ENCODE measurements at places on chromosomes 2 and 18. TPM values are rescaled to one million over a fixed set of nuclear protein-coding genes. Genes with fewer than 3 reads are reported as not detected.

- no peak for DNase-seq
- peaks cover 10% of the 10 kb centered on the region for H3K4me1 ChIP-seq
- no peaks in the 10 kb centered on the region for H3K27me3 ChIP-seq
- H3K27ac ChIP-seq: peak overlapping the region; percentile 55
- H3K36me3 ChIP-seq: peaks cover 4% of the 10 kb centered on the region
Measured at GRCh38 chr18:54279477-54280219, 10.3 kb downstream of the POLI start.

DNA sequence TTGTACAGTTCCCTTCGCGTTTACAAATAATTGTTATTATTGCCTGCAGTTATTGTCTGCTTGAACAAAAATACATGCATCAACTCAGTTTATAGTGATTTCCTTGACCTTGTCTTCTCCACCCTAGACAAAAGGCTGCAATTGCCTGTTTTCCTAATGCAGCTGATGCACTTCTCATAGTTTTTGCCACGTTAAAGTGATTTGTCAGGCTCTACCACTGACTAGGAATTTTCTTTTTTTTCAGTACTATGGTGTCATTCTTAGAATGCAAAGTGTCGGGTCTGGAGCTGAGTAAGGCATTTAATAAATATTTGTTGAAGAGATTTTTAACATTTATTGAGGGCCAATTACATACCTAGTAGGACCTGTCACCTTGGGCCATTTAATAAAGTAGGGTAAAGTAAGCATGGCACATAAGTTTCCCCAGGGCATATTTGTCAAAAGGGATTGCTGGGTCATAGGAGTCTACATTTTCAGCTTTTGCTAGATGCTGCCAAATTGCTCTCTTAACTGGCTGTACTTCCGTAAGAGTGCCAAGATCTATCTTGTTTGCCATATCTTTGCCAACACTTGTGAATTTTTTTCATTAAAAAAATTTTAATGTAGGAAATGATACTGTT, 24.1 kb downstream of the ACSL3 start:
- no peaks in the 10 kb centered on the region for H3K27me3 ChIP-seq
- H3K36me3 ChIP-seq: peaks cover 17% of the 10 kb centered on the region
- H3K4me1 ChIP-seq: peaks cover 24% of the 10 kb centered on the region
- DNase-seq: no peak
- no peak overlapping the region for H3K27ac ChIP-seq
- H3K4me3 ChIP-seq: no peak overlapping the region

- H3K36me3 ChIP-seq: no peaks in the 10 kb centered on the region
- no peaks in the 10 kb centered on the region for H3K4me1 ChIP-seq
- H3K27ac ChIP-seq: no peak overlapping the region
- no peak overlapping the region for H3K4me3 ChIP-seq
- peaks cover 44% of the 10 kb centered on the region for H3K27me3 ChIP-seq
Measured at GRCh38 chr18:13278062-13278630, 59.6 kb downstream of the LDLRAD4 start.

DNA sequence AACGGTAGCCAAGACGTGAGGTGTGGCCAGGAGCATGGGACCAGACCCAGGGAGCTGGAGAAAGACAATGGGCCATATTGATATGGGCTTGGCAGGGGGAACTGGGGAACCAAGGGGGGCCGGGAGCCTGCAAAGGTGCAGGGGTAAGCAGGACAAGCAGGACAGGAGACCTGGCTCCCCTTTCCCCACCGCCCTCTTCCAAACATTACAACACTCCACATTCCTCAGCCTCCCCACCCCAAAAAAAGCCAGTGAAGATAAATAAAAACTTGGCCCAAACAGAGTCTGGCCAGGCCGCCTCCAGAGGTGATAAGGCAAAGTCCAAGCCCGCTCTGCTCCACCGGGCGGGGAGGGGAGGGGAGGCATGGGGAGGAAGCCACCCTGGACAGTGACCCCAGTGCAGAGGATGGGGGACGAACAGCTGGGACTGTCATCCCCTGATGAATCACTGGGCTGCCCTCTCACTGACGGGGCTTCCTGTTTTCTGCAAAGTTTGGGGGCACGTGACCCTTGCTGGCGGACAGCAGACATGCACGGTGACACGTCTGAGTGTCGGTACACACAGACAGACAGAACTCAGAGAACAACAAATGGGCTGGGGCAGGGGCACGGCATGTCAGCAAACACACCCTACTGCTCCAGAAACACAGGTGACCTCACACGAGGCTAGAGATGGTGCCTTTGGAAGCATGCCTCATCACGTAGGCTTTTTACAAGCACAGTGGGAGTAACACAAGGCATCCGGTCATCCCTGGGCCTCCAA, 100.2 kb downstream of the TNS1 start:
- H3K36me3 ChIP-seq: no peaks in the 10 kb centered on the region
- peak; percentile 11 for DNase-seq
- H3K27me3 ChIP-seq: peaks cover 72% of the 10 kb centered on the region
- no peaks in the 10 kb centered on the region for H3K4me1 ChIP-seq

- DNase-seq: no peak
- H3K4me3 ChIP-seq: no peak overlapping the region
- no peaks in the 10 kb centered on the region for H3K4me1 ChIP-seq
- H3K27me3 ChIP-seq: no peaks in the 10 kb centered on the region
- H3K36me3 ChIP-seq: no peaks in the 10 kb centered on the region
Measured at GRCh38 chr2:1971124-1971523, 226.8 kb upstream of the PXDN start.

GRCh38 chr18:9422816-9423519, 52.3 kb upstream of the RALBP1 start:
- no peaks in the 10 kb centered on the region for H3K36me3 ChIP-seq
- H3K4me3 ChIP-seq: no peak overlapping the region
- H3K4me1 ChIP-seq: peaks cover 14% of the 10 kb centered on the region

GRCh38 chr2:238104691-238105371, 4.7 kb downstream of the ESPNL start:
- DNase-seq: no peak
- H3K27ac ChIP-seq: no peak overlapping the region
- H3K4me1 ChIP-seq: no peaks in the 10 kb centered on the region
- H3K27me3 ChIP-seq: peaks cover 35% of the 10 kb centered on the region
- no peaks in the 10 kb centered on the region for H3K36me3 ChIP-seq
- H3K4me3 ChIP-seq: no peak overlapping the region

- H3K27me3 ChIP-seq: peaks cover 43% of the 10 kb centered on the region
- no peak overlapping the region for H3K4me3 ChIP-seq
- no peak for DNase-seq
- no peak overlapping the region for H3K27ac ChIP-seq
Measured at GRCh38 chr2:12767541-12767940, 50.8 kb downstream of the TRIB2 start.

- H3K27ac ChIP-seq: no peak overlapping the region
- peaks cover 12% of the 10 kb centered on the region for H3K27me3 ChIP-seq
- no peaks in the 10 kb centered on the region for H3K36me3 ChIP-seq
- H3K4me3 ChIP-seq: no peak overlapping the region
- DNase-seq: no peak
Measured at GRCh38 chr2:64467096-64467843, 13.3 kb downstream of the LGALSL start.

- H3K27ac ChIP-seq: no peak overlapping the region
- H3K4me3 ChIP-seq: no peak overlapping the region
- H3K4me1 ChIP-seq: no peaks in the 10 kb centered on the region
- DNase-seq: no peak
- H3K36me3 ChIP-seq: no peaks in the 10 kb centered on the region
Measured at GRCh38 chr2:101969723-101970122, 22.0 kb upstream of the IL1R2 start.

The HOXD13 gene
- not detected for total RNA-seq

The HYCC2 gene
- total RNA-seq: 45.6 TPM

The CFAP210 gene
- not detected for total RNA-seq

The RETSAT gene
- 47.2 TPM for total RNA-seq

The CSRNP3 gene
- 0.86 TPM for total RNA-seq

The GPR155 gene
- 1.4 TPM for total RNA-seq
